SW480 (cell line): ENCODE measurements at places on chromosomes 1 and 21.

DNA sequence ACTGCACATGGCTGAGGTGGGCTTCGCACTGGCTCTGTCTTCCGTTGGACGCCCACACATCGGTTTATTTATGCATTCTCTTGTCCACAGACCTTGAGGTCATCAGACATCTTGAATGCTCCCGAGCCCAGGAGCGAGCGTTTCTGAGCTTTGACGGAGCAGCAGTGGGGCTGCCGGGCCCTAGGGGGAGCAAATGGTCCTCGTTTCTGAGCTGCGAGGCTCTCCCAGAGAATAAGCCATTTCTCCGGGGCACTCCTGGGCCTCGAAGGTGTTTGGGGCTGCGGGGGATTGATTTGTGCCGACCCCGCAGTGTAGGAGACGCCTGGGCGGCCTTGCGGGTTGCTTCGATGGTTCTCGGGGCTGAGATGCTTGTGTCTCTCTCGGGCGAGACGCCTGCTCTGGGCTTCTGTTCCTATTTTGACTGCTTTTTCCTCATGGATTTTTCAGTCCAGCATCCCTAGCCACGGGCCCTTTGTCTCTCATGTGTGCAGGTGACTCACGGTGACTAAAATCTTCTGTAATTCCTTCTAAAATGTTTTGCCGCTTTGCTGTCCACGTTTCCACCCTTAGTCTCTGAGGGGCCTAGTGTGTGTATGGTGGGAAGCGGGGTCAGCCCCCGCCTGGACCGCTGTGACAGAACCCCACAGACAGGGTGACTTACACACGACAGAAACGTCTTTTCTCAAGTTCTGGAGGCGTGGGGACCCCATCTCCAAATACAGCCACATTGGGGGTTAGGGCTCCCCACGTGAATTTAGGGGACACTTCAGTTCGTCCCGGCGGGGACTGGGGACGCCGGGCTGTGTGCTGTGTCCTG lies 62.1 kb downstream of the FAAP20 start:
- no peak for DNase-seq

DNA sequence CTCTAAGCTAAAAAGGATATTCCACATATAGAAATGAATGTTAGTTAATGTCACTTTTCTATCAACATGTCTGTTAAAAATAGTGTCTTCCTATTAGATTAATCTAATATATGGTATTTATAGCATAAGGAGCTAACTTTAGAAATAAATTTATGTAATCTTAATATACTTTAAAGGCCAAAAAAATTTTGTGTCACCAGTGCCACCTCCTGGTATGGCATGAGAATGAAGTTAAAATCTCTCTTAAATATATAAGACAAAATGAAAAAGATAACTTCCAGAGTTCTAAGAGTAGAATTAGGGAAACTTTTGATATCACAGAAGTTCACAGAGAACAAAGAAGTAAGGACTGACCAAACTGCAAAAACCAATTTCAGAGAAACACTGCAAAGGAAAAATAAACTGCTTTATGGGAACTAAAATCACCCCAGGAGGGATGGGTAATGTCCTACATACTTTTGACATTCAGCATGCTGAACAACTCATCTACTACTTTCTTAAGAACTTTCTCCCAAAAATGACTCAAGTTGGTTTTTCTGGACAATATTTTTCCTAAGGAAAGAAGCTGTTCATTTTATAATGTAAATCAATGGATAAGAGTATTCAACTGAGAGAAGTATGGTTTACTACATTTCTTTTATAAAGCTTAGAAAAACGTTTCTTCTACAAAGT lies 82.8 kb downstream of the TRIM33 start:
- DNase-seq, result no peak

GRCh38 chr1:9278116-9278515 lies 14.6 kb upstream of the SPSB1 start:
- DNase-seq, result no peak

DNA sequence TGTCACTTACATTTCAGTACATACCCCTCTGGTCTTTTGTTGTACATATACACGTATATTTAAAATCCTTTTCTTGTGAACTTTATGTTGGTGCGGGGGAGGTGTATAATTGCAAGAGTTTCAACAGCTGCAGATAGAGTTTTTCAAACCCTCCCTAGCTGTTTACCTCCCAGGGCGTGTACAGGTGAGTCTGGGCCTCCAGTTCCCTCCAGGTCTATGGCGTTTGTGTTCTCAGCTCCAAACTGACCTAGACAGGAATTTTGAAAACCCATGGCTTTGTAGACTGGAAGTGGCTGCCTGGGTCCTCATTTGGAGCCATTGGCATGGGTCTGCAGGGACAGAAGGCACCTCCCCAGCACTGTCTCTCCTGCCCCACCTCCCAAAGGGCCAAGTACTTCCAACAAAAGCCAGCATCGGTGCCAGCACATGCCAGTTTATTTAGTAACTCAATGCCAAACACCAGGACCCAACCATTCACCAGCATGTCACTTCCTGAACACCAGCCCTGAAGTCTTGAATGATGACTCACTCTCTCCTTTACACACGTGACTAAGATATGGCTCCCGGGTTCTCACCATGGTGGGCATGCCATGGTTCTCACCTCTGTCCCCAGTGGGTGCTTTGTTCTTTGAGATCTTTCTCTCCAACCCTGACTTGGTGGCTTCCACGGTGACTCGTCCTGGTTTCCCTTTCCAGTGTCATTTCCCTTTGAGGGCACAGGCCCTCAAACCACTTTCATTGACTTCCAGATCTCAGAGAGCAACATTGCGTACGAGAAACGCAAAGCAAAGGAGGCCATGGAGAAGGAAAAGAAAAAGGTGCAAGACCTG lies 57.3 kb upstream of the EFHD2 start:
- peak; percentile 97 for DNase-seq

DNA sequence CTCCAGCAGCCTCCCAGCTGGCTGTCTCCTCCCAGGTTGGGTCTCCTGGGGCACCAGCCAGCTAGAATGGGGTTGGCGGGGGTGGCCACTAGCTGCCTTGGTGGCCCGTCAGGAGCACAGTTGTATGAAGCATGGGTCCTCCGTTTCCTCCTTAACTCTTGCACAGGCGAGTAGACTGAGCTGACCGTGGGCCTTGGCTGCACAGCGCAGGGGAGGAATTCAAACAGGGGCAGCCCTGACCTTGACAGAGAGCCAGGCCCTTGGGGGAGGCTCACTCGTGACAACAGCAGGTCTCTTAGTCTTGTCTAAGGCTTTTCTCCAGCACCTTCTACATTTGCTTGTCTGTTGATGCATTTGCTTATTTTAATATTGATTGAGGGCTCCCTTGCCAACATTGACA lies 114.1 kb downstream of the PRDM2 start:
- no peak for DNase-seq

DNA sequence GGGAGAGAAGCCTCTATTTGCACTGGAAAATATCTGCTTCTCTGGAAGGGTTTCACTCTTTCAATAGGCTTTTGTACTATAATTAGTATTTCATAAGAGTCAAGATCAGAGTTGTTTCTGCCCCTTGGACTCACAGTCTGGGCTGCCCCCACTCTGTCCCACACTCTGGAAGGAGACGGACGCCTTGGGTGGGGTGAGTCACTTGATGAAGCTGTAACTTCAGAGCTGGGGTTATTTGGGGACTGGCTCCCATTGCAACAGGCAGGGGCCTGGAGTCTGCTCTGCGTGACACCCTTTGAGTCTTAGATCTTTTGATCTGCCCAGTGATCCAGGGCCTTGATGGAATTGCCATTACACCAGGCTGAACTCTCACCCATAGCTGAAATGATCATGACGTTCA lies 4.0 kb upstream of the KCNA10 start:
- DNase-seq, result no peak

DNA sequence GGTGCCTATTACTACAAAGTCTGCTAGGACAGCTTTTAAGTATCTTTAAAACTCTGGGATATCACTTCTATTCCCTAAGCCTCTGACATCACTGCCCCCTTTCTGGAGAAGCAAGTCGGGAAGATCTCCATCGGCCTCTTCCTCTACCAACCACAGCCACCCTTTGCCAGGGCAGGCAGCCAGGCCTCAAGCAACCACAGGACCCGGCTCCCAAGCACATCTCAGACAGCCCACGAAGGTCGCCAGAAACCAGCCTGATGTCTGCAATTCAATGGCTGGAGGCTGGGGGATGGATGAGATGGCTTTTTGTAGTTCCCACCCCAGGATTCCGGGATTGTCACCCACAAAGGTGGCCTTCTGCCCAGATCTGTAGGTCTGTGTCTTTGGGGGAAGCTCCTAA lies 70.7 kb downstream of the LGR6 start:
- DNase-seq, result no peak

DNA sequence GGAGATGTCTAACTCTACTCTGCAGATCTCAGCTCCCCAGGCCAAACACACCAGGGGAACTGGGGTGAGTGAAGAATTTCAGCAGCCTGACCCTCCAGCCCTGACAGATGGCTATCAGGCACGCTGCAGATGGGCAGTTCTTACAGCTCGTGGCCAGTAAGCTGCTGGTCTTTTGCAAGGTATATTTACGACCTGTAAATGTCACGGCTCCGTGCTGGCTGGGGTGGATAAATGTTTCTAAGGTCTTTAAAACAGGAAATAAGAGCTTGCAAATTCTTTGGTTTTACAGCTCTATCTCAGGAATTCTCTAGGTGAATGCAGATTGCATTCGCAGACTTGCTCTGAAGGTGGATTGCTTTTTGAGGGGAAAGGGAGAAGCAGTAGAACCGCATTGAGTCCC lies 10.1 kb downstream of the DOP1B start:
- no peak for DNase-seq

DNA sequence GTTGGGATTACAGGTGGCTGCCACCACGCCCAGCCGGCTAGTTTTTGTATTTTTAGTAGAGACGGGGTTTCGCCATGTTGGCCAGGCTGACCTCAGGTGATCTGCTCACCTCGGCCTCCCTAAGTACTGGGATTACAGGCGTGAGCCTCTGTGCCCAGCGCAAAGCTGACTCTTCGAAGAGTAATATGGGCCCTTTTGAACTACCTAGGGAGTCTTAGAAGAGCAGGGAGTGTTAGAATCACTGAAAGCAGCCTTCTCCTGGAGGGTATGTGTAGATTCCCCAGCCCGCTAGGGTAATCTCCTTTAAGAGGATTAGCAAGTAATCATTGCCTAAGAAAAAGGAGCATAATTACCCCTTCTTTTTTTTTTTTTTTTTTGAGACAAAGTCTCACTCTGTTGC lies 6.5 kb upstream of the MAST2 start:
- DNase-seq, result no peak

- DNase-seq, result no peak
Measured at GRCh38 chr1:245255783-245256182, 101.0 kb downstream of the KIF26B start.

GRCh38 chr1:236615399-236616148 lies 11.3 kb upstream of the HEATR1 start:
- DNase-seq, result no peak

- no peak for DNase-seq
Measured at GRCh38 chr21:41068496-41068895, 99.5 kb upstream of the BACE2 start.

GRCh38 chr1:98467586-98467985 lies 193.9 kb upstream of the SNX7 start:
- no peak for DNase-seq

GRCh38 chr21:45868086-45868485 lies 113.5 kb upstream of the COL6A1 start:
- no peak for DNase-seq

- DNase-seq, result no peak
Measured at GRCh38 chr1:87864676-87865075, 536.0 kb downstream of the LMO4 start.

DNA sequence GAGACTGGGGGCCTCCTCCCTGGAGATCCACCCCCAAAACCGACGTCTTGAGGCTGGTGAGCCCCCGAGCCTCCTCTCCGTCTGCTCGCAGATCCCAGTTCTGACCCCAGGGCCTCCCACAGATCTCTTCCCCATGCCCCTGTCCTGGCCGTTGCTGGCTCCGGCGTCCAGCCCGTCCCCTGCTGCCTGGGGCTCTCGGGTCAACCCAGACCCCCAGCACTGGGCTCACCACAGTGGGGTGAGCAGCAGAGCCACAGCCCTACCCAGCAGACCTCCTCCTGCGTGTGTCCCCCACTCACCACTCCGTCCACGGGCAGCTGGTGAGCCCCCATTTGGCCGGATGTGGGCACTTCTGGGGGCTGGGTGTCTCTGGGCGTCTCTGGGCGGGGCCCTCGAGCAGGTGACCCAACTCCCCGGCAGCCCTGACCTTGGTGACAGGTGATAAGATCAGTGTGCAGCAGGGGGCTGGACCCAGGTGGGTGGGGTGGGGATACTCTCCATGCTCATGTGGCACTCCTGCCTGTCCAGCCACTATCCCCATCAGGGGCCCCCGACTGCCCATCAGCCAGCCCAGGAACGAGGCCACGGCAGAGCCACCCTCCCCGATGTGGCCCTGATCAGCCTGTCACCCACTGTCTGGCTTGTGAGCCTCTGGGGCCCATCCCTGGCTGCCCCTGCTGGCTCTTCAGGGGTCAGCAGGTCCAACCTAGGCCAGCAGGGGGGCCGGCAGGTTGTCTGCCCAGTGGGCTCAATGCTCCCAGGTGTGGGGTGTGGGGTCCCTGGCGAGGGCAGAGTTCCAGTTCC lies 709 bp downstream of the TNFRSF14 start:
- DNase-seq, result peak; percentile 47

DNA sequence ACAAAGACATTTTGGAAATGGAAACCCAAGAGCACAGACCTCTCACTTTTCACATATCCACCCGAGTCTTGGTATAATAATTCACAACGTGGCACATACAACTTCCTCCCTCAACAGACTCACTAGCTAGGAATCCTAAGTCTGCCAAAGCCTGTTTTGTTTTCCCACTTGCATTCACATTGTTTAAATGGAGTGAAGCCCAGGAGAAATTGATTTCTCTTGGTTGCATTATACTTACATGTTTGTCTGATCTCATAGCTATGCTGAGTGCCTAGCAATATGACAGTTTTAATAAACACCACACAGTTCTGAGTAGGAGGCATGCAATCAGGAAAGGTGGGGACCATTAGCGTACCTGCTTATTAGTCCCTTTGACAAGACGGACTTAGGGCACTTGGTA lies 348.6 kb upstream of the ADGRL4 start:
- DNase-seq, result no peak

DNA sequence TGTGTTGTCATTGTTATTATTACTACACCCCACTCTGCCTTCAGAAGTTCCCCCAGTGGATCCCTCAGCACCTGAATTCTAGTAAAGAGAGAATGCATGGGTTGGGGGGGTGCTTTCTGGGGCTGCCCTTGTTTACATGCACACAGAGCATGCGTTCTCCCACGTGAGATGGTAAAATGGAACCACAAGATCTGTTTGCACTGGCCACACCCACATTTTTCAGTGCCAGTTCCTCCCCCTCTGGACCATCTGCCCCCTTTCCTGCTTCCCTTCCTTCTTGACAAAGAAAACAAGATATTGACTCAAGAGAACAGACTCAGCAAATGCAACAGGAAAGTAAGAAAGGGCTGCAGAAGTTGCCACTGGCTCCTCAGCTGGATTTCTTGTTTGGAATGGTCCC lies 8.9 kb downstream of the SLC6A17 start:
- peak; percentile 15 for DNase-seq
